Amygdala (tissue), 56 donors: ENCODE measurements at places on chromosomes 4 and X.
A peak's percentile ranks its signal among the peaks of the same experiment; 100 is the strongest.

GRCh38 chr4:145531223-145531622 lies 49.6 kb downstream of the SMAD1 start:
- peak; percentile 5 for DNase-seq

- no peak for DNase-seq
Observed at GRCh38 chr4:28565396-28565795, 1704.8 kb downstream of the STIM2 start.

DNA sequence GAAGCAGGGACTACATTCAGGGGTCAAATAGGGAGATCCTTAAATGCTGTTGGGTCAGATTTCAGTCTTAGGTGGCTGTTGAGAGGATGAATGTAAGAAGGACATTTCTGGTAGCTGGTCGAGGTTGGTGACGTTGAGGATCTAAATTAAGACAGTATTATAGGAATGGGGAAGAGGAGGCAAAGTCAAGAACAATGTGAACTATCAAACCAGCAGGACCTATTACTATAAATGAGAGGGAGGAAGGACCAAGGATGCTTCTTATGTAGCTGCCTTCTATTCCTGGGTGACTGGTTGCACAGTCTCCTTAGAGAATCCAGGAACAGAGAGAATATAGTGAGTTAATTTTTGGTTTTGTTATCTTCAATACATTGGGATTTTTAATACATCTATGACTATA lies 118.5 kb upstream of the BMPR1B start:
- DNase-seq, result no peak

DNA sequence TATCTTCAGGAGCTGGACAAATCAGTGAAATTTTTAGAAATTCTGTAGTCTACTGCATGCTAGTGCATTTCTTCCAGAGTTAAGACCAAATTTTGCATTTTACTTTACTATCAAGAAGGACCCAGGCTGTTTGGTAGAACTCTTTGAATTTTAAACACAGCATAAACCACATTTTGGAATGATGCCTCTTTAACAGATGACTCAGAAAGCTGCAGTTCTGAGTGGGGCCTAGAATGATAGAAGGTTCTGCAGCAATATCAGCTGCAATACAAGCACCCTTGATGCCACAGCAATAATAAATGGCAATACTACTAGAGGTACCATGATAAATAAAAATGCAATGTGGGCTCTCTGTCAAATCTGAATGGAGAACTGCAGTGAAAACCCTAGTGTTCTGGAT lies 198.7 kb downstream of the TMA16 start:
- DNase-seq, result no peak

GRCh38 chr4:8393593-8394038 lies 46.9 kb downstream of the ACOX3 start:
- DNase-seq, result peak; percentile 67

GRCh38 chrX:9573282-9574106 lies 108.6 kb downstream of the TBL1X start:
- no peak for DNase-seq

- DNase-seq, result no peak
Observed at GRCh38 chr4:141463678-141464077, 172.7 kb upstream of the IL15 start.

- DNase-seq, result no peak
Observed at GRCh38 chr4:134018846-134019245, 182.7 kb downstream of the PABPC4L start.

GRCh38 chr4:62640296-62640695 lies 1440.2 kb downstream of the ADGRL3 start:
- DNase-seq, result no peak

DNA sequence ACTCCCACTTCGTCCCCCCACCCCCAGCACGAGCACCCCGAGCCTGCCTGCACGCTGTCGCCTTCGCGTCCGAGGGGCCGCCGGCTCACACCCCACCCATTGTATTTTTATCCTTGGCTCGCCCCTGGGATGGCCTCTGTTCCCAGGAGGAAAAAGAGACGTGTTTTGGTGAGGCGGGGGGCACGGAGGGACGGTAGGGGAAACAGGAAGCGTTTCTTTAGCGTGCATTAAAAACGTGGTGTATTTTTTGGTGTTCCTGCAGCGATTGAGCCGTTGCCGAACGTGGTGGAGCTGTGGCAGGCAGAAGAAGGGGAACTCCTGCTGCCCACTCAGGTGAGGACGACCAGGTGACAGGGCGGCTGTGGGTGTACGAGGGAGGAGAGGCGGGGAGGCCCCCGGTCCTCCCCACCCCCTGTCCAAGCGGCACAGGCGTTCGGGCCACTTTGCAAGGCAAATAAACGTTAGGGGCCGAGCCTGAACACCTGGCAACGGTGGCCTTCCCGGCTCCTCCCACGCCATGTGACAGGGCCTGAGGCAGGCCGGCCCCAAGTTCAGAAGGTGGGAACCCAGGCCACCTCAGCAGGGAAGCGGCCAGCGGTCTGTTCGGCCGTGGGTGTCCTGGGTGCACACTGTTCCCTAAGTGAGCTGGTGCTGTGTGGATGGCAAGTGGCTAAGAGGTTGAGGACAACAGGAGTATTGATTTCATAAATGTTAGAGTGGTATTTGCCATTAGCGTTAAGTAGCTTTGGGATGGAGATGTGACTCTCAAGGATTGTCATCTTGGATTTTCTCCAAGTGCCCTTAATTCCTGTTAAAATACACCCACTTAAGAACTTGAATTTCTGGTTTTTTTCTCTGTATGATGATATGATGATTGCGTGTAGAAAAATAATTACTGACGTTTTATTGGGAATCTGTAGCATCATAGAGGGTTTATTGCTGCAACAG lies 1.1 kb downstream of the TMEM131L start:
- DNase-seq, result no peak

DNA sequence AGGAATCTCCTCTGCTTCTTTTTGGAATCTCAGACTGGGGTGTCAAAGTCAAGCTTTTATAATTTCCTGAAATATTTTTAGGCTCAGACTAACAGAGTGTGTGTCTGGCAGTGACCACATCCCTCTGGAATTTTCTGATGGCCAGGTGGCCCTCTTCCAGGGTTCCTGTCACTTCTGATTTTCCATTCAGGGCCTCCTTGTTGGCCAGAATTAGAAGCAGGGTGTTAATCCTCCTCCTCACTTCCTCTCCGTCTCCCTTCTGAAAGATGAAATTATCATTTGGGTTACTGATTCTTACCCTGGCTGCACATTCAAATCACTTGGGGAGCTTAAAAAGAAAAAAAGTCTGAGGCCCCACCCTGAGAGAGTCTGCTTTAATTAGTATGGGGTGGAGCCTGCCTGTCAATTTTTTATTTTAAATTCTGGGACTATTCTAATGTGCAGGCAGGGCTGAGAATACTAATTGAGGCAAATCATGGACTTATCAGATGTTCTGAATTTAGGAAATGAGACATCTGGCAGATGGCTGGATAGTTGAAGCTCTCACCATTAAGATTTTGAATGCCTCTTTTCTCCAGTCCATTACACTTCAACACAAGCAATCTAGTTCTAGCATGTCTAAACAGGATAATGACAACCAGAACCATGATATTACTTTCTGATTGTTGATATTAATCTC lies 43.2 kb downstream of the HAND2 start:
- no peak for DNase-seq

GRCh38 chrX:105865709-105866108 lies 43.4 kb downstream of the NRK start:
- DNase-seq, result no peak

- DNase-seq, result no peak
Observed at GRCh38 chr4:186021461-186022167, 47.3 kb upstream of the TLR3 start.

- no peak for DNase-seq
Observed at GRCh38 chrX:100995469-100995868, 26.0 kb downstream of the ARL13A start.

DNA sequence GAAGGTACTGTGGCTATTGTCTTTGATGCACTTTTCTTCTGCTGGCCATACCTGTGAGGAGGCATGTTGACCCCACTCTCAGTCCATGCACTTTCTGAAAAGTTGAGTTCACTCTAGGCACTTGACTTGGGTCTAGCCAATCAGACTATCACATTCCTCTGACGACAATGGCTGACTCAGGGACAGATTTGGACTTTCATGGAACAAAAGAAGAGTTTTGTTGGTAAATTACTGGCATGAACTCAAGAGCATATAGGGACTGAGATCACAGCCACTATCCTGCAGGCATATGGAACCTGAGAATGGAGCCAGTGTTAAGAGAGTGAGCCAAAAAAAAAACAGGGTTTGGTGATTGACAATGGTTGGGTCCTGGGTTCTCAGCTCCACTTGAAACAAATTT lies 24.6 kb upstream of the CXCL6 start:
- no peak for DNase-seq

- no peak for DNase-seq
Observed at GRCh38 chrX:39929379-39930025, 168.3 kb downstream of the BCOR start.

- DNase-seq, result no peak
Observed at GRCh38 chrX:129981752-129982299, 609 bp upstream of the BCORL1 start.

DNA sequence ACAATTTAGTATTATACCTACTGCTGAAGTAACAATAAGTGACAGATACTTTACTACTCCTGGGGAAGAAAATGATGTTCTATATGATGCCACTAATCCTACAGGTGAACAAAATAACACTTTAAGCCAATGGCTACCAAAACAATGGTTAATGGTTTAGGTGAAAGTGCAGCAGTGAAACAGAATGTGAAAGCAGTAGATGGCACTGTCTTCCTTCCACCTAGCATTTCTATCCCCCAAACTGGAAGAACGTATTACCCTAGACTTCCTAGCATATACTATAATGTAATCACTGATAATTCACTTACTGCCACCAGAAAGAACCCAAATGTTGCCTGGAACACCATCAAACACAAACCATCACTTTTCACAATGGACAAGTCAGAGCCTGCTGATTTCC lies 18.9 kb upstream of the CABS1 start:
- no peak for DNase-seq

DNA sequence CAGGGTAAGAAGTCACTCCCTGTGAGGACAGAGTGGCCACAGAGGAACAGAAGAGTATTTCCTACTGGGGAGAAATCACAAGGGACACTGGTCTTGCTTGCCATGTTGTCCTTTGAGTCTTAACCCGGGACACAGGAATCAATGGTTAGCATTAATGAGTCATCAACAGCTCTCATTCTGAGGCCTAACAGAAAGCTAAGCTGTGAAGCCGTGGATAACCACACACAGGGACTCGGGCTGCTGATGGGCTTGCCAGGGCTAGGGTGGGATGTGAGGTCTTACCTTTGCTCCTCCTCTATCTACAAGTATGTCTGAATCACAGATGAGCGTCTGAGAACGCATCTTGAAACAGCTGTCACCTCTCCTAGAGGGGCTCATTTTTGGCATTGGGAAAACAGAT lies 22.2 kb downstream of the HELT start:
- no peak for DNase-seq

DNA sequence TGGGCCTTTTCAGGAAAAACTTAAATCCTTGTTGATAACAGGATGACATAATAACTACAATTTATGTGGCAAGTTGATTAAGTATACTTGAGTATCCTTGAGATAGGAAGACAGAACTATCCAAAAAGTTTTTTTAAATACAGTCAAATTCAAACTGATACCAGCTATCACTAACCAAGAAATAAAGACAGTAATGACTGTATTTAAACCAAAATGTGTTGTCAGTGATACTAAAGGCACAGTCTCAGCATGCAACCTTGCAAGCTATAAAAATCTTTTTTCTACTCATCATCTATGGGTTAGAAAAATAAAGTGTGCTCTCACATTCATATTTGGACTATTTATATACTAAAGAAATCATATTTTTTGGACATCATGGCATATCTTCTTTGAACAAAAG lies 64.7 kb downstream of the PAPSS1 start:
- no peak for DNase-seq

DNA sequence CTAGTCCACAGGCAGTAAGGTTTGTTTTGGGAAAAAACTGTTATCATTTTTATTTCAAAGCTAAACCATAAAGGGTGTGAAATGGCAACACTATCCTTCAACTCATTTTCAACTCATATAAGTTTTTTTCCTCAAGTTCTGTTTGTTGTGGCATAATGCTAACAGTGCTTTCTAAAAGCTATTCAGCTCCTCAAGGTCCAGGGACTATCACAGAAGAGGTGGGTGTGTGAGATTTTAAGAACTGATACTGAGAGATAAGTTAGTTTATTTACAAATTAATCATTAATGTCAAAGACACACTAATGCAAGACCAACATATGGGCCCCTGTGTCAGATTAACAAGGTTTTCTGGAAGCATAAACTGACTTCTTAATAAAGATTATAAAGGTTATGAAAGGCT lies 11.8 kb downstream of the UGT2B15 start:
- no peak for DNase-seq

DNA sequence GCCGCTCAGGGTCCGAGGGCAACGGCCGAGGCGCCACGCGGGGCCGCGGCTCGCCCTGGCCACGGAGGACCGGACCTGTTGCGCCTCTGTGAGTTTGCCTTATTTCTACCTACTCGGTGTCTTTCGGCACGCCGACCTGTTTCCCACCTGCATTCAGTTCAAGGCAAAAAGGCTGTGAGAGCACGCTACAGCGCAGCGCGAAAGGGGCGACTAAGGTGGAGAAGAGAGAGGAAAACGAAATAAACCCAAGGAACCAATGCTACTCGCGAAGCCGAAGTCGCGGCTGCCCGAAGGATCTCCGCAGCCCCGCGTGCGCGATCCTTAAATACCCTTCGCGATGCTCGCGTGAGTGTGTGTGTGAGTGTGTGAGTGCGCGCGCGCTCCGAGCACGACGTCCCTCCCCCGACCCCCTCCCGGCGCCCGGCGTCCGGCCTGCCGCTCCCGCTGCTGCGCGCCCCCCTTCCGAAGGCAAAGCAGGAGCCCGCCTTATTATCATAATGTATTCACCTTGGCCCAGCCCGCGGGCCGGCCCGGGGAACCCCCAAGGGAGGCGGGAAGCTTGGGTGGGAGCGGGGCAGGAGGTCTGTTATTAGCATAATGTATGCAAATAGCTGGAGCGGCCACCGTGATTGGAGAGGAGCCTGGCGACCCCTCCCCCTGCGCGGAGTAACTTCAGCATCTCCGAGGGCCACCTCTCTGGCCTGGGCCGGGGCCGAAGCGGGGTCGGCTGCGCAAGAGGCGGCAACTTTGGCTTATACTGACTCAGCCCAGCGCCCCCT lies at the start of gene COL25A1:
COL25A1 (minus strand) TSS at position 298 of the 779 bp plus-strand sequence.
- peak; percentile 5 for DNase-seq

GRCh38 chrX:116246261-116246660 lies 75.7 kb downstream of the AGTR2 start:
- DNase-seq, result no peak

- peak; percentile 29 for DNase-seq
Observed at GRCh38 chr4:30720021-30720660, at the start of gene PCDH7. Gene PCDH7, plus strand, starts transcription at chr4:30720369. Its CDS starts 1,054 bp downstream, at chr4:30721423.

- DNase-seq, result no peak
Observed at GRCh38 chr4:683982-684622, 4.8 kb downstream of the SLC49A3 start.

GRCh38 chrX:110041980-110042379 lies 39.1 kb downstream of the TMEM164 start:
- no peak for DNase-seq

DNA sequence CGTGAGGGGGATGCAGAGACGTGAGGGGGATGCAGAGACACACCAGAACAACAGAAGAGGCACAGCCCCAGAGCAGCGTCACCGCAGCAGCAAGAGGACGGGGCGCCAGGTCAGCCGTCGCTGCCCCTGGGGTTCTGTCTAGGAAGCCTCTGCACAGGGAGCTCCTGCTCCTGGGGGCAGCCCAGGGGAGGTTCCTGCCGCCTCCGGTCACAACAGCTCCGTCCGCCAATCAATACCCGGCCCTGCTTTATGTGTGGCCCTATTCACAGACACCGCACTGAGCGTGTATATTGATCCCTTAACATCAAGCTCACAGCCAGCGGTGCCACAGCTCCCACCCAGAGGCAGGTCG lies 69.6 kb downstream of the FAM53A start:
- DNase-seq, result no peak

GRCh38 chr4:108900018-108900580 lies 137.2 kb upstream of the ETNPPL start:
- DNase-seq, result no peak

- peak; percentile 11 for DNase-seq
Observed at GRCh38 chrX:3713225-3713936, at the start of gene PRKX. Gene PRKX, minus strand, starts transcription at chrX:3713649. Its CDS starts 396 bp downstream, at chrX:3713253.
